Germinal center (tissue), 1 donor: ENCODE measurements at places on chromosomes 1 and 21.

DNA sequence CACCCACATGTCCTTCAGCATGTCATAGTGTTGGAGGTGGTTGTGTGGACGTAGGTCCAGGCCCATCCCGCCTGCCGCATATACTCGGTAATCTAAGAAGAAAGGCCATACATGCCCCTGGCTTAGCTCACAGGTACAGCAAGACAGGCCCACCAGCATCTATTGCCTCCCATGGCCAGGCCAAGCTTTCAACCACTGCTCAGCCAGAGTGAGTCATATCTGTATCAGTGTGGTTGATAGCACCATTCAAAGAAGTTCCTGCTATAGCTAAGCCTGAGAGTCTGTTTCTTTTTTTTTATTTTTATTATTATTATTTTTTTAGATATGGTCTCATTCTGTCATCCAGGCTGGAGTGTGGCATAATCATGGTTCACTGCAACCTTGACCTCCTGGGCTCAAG lies 17.0 kb downstream of the KLHDC8A start:
- DNase-seq, result no peak

- no peak for DNase-seq
Measured at GRCh38 chr1:20115479-20115878, 3.9 kb downstream of the PLA2G2D start.

GRCh38 chr21:15564907-15565306 lies 164.9 kb upstream of the USP25 start:
- DNase-seq, result no peak

- DNase-seq, result no peak
Measured at GRCh38 chr1:95685081-95685480, 451.1 kb downstream of the RWDD3 start.

- no peak for DNase-seq
Measured at GRCh38 chr1:201282931-201283829, at the start of gene PKP1. TSS of gene PKP1 (plus strand) at chr1:201283506. CDS start at chr1:201283703, 197 bp downstream.

DNA sequence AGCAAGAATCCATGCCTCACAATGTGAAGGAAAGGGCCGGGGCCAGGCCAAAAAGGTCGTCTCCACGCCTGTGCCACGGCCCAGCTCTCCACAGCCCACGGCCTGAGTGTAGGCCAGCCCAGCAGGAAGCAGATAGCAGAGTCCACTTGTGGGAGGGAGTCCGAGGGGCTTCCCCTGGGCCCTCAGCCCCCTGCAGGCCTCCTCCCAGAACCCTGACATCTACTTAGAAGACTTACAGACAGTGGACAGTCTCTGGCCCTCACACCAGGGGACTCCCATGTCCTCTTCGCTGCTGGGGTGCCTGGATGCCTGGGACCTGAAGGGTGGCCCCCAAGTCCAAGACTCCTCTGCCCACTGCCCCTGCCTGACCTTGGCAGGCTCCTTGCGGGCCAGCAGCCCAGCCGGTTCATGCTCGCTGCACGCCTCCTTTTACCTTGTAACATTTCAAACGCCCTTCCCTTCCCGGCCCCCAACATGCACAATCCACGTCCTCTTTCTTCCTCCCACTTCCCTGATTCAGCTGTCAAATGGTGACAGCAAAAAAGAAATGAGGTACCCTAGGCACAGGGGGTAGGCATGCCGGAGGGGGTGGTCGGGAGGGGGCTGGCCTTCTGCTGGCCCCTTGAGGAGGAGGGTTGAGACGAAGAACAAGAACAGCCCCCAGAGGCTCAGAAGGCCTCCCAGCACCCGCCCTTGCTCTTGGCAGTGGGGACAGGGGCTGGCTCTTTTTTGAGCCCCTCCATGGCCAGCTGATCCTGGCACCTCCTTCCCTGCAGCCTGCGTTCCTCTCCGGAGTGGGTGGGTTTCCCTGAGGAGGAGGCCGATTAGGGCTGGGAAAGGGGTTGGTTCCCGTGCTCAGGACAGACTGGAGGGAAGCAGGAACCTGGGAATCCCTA lies 997 bp upstream of the PTPN7 start:
- DNase-seq, result peak; percentile 40

DNA sequence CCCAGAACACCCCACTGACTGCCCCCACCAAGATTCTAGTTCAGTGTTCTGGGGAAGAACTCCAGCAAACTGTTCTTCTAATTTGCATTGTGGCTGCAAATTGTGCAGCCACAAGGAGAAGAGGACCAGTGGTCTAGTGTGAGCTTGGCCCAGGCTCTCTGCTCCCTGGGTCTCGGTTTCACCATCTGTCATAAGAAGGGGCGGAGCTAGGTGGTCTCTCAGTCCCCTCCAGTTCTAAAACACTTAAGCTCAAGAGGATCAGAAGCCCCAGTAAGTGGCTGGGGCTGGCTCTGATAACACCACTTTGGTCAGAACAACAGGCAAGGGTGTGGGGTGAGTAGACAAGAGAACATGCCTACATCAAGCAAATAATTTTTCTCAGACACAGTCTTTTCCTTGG lies 99.9 kb downstream of the BEND5 start:
- no peak for DNase-seq

DNA sequence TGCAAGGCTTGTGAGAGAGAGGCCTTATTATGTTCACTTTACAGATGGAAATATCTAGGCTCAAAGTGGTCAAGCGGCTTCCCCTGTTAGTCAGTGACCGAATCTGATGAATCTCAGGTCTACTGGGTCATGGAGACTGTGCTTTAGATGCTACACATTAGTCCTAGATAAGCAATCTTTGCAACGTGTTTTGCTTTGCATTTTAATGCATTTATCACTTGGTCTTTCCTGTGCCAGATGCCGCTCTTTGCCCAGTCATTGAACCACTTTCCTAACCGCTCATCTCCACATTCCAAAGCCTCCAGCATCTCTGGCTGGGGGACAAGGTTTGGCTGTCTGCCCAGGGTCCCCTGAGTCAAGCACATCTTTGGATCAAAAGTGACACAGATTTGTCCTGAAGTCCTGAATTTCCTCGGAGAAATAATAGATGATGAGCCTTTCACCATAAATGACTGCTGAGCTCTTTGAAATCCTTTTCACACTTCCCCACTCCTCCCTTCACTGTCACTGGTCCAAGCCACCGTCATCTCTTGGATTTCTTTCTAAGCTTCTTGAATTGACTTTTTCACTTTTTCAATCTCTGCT lies 96.0 kb upstream of the USP24 start:
- no peak for DNase-seq
